ENCODE measurements at places on chromosomes 5 and 9.

- no peak for DNase-seq
These were observed 205.2 kb upstream of the ZNF608 start for GRCh38 chr5:124951661-124952060.

- DNase-seq: no peak
These were observed 25.3 kb downstream of the LRRC70 start for GRCh38 chr5:62603934-62604333.

DNA sequence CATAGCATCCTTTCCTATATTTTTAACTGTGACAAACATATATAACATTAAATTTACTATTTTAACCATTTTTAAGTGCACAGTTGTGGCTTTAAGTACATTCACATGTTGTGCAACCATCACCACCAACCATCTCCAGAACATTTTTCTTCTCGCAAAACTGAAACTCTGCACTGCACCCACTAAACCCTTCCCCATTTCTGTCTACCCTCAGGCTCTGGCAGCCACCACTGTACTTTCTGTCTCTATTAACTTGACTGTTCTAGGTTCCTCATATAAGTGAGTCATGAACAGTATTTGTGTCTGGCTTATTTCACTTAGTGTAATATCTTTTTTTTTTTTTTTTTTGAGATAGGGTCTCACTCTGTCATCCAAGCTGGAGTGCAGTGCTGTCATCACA, 25.5 kb downstream of the KCNMB1 start:
- no peak for DNase-seq

GRCh38 chr5:72203251-72203845, 96.1 kb downstream of the MAP1B start:
- no peak for DNase-seq

GRCh38 chr9:77910194-77910621, 121.4 kb downstream of the GNAQ start:
- no peak for DNase-seq
